ENCODE measurements at places on chromosomes 7 and 10.

DNA sequence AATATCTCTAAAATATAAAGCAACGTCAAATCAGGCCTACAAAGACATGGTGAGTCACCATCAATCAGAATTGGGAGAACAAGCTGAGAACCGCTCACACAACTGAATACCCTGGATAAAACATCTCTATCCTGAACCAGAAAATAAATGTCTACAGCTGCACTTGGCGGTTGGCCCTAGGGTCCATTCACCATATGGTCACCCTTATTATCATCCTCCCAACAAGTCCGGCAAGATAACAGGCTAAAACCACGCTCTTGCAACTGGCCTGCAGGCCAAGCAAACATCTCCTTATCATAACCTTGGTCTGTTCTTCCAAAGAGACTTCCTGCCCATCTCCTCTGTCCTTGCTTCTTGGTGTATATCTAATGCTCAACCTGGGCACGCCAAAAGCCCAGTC lies 310.7 kb downstream of the CALN1 start:
- no peak for DNase-seq

- no peak for DNase-seq
Observed at GRCh38 chr7:6419310-6419773, 28.4 kb downstream of the DAGLB start.

GRCh38 chr7:101165075-101165957 lies at the start of gene VGF:
Gene VGF (minus strand): TSS chr7:101165569. CDS start chr7:101164843, 726 bp downstream.
- peak; percentile 96 for DNase-seq

DNA sequence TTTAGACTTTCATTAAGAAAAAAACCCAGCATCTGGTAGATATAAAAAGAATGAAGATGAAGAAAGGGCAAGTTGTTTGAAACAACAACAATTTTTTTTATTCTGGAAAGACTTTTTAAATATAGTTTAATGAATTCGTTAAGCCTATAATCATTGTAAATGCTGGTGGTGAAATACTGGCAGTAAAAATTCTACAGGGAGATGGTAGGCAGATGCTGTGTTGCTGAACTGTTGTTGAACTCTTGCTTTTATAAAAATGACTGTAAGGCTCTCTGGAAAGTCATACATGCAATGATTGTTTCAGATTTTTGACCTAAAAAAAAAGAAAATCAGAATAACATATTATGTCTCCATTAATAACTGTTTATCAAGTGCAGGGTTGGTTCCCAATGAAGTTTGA lies 39.0 kb downstream of the SCIN start:
- no peak for DNase-seq

- DNase-seq = no peak
Observed at GRCh38 chr10:130809181-130809580, 502.3 kb downstream of the TCERG1L start.

DNA sequence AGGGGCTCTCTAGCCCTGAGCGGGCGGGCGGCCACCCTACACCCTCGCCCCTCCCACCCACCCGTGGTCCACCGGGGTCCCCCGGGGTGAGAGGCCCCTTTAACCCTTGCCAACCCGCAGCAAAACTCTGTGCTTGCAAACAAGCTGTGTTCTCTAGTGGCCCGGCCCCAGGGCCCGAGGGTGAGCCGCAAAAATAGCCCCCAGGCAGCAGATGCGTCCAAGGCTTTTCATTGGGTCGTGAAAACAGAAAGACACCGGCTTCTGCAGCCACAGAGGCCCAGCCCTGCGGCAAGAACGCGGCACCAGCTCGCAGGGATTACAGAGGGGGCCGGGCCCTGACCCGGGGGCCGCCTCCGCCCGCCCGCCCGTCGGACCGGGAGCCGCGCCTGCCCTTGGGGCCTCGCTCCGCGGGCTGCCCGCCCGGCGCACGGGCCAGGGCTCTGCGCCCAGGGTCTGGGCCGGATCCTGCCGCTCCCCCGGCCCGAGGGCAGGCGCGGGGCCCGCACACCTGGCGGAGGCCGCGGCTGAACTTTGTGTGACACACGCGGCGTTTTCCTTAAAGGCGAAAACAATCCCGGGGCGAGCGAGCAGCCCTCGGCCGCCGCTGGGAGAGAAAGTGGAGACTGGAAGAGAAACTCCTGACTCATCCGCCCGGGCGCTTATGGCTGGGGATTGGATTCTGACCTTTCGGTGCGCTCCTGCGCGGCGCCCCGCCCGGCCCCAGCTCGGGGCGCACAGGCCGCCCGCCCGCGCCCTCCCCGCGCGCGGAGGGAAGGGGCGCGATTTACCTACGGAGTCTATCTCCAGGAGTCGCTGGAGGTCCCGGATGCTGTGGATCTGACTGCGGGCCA lies 2.8 kb downstream of the PDGFA start:
- peak; percentile 73 for DNase-seq

GRCh38 chr10:50231515-50232260 lies 19.6 kb downstream of the ASAH2 start:
- no peak for DNase-seq

DNA sequence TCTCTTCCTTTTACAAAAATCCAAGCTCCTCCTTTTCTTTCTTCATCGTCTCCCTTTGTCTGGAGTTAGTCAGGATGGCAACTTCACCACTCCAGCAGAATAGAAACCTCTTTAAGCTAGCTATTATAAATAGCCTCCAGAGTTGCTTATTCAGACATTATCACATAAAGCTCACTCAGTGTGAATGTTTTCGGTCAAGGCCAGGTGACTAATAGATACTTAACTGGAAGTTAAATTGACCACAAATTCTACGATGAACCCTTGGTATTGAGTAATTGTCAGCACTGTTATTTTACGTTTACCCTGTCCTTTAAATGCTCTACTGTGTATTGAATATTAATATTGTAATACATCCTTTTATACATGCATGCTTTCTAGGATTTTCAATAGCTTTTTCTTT lies 340.4 kb downstream of the OTUD1 start:
- no peak for DNase-seq

GRCh38 chr10:92848037-92848440 lies 281 bp upstream of the EXOC6 start:
- no peak for DNase-seq

DNA sequence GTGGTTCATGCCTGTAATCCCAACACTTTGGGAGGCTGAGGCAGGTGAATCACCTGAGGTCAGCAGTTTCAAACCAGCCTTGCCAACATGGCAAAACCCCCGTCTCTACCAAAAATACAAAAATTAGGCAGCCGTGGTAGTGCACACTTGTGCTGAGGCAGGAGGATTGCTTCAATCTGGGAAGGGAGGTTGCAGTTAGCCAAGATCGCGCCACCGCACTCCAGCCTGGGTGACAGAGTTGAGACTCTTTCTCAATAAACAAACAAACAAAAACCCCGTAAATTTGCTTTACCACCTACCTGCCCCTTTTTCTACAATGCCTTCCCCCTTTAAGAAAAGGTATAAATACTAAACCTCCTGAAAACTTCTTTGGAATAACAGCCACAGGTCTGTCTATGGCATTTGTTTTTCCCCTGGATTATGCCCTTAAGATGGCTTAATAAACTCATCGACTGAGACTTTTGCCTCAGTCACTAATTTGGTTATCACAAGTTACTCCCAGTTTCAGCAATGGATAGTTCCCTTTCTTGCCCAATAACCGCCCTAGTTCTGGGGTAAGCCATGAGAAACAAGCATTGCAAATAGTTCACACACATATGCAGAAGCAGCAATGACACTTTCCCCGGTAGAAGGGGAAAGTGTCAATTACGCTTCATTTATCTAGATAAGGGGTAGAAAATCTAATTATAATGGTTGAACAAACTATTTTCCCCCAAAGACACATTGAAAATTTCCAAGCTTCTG lies 52.8 kb upstream of the SVIL start:
- DNase-seq = no peak

DNA sequence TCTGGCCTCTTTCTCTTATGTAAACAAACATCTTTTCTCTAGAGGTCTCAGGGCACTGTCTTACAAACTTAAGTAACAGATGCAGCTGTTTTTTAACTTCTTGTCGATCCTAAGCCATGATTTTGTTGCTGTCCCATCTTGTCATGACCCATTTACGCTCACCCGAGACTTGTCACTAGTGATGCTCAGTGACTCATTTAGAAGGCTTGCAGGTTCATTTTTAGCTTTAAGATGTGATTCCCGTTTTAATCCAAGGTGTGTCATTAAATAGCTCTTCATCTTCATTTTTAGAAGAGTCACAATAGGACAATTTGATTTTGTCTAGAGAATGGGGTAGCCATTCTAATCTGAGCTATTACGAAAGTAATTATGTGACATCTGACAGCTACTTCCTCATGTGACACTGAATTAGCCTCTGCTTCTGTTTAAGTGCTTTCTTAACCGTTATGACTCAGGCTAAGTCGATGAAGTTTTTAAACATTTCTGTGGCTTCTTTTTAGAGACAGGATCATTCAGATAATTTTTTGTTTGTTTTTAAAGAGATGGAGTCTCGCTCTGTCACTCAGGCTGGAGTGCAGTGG lies 42.7 kb downstream of the SPDYE5 start:
- peak; percentile 77 for DNase-seq

GRCh38 chr7:97310-97841 lies 95.0 kb upstream of the FAM20C start:
- no peak for DNase-seq

DNA sequence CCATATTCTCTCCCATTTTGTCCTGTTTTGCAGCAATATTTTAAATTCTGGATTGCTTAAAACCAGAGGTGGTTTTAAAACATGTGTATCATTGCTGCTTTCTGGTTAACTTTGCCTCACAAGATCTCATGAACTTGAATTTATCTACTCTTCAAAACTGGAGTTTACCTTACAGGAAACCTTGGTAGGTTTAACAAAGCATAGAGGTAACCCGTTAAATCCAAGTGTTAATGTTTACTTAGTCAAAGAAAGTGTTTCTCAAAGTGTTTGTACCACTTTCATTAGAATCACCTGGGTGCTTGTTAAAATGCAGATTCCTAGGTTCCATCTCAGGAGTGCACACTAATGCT lies 44.0 kb upstream of the VDAC2 start:
- DNase-seq = no peak

GRCh38 chr7:84916161-84916560 lies 270.7 kb downstream of the SEMA3D start:
- no peak for DNase-seq

- DNase-seq = no peak
Observed at GRCh38 chr7:94398841-94399240, 4.1 kb downstream of the COL1A2 start.

GRCh38 chr10:71939304-71939703 lies 24.9 kb upstream of the CHST3 start:
- DNase-seq = no peak

- no peak for DNase-seq
Observed at GRCh38 chr7:12729112-12729511, 41.7 kb downstream of the ARL4A start.

GRCh38 chr7:150621376-150621775 lies 10.8 kb downstream of the GIMAP6 start:
- DNase-seq = no peak

- DNase-seq = no peak
Observed at GRCh38 chr10:24449321-24449740, 240.4 kb downstream of the KIAA1217 start.

- no peak for DNase-seq
Observed at GRCh38 chr10:118840071-118840775, 85.5 kb upstream of the CACUL1 start.

- no peak for DNase-seq
Observed at GRCh38 chr10:83076443-83076842, 1062.9 kb upstream of the GHITM start.

DNA sequence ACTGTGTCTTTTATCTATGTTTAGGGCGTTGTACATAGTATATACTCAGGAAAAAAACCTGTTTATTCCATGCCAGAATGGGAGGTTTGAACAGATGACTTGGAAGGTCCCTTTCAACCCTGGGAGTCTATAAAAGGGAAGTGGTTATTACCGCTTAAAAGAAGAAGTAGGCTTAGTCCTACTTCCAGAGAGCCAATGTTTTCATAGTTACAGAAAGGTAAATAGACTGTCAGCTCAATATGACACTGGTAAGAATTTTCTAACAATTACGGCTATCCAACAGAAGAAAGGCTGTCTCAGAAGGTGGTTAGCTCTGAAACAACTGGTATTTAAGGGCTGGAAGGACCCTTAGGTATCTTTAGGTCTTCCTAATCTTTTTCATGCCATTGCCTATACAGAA lies 1.1 kb upstream of the TFAM start:
- DNase-seq = no peak

GRCh38 chr7:138665669-138666140 lies 35.5 kb downstream of the SVOPL start:
- no peak for DNase-seq

DNA sequence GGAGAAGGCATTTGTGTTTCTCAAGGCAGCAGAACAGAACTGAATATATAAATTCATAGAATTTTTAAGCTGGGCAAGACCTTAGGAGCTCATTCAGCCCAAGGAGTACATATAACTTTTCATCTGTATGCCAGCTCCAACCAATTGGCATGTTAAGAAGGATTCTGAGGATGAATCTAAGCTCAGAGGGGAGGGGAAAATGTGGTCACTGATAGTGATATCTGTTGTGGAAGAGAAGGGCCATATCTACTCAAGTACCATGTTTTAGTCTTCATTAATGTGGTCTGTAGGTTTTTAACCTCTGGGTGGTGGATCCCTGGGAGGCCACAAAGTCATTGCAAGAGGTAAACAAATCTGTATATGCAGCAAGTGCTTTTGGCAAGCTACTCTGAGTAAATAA lies 6.4 kb downstream of the CALD1 start:
- no peak for DNase-seq

DNA sequence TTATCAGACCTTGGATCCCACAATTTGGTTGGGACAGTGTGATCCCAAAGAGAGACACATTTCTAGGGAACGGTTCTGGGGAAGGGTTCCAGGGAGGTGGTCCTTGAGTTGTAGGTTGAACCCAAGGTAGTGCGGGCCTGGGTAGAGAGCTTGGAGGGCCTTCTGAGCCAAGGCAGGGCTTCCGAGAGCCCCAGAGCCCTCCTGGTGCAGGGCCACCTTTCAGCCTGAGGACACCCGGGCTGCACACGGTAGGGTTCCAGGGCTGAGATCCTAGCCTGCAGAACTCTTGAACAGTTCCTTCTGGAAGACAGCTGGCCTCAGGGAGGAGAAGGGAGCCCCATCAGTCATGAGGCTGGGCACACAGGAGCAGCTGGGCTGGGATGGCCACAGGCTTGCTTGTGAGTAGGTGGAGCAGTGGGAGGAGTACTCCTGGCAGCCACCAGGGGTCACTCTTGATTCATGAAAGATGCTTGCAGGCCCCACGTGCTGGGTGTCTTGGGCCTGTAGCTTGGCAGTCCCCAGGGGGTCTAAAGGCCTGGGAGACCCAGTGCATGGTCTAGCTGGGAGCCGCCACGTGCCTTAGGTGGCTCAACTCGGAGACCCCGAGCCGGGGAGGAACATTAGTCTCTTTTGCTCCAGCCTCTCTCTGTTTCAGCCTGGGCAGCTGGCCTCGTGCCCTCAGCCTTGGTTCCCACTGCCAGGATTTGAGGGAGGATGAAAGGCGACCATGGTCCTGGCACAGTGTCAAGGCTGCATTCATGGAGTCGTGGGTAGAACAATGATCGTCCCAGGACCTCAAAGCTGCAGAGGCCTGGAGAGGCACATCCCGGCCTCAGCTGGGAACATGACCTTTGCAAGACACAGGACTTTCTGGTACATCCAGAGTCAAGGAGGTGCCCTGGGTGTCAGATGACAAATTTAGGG lies 381.6 kb downstream of the TYW1 start:
- DNase-seq = peak; percentile 65
